Mesothelial cell of epicardium (in vitro differentiated cells): ENCODE measurements at places on chromosomes 16 and 17.

DNA sequence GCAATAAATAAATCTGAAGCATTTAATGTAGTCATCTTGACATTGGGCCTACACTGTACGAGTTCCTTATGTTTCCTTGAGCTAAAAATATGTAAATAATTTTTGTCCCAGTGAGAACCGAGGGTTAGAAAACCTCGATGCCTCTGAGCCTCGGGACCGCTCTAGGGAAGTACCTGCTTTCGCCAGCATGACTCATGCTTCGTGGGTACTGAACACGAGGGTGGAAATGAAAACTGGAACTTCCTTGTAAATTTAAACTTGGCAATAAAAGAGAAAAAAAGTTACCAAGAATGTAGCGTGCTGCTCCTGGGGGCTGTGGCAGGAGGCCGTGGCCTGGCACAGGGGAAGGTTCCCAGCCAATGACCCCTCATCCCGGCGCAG is 74.1 kb downstream of the SOCS1 start:
- DNase-seq, result no peak

GRCh38 chr17:1153795-1154546 is 25.8 kb downstream of the ABR start:
- DNase-seq, result no peak

- DNase-seq, result no peak
Measured at GRCh38 chr16:35744084-35744483, 2284.7 kb downstream of the TP53TG3F start.

GRCh38 chr16:183005-183404 is 2.7 kb downstream of the HBQ1 start:
- no peak for DNase-seq

DNA sequence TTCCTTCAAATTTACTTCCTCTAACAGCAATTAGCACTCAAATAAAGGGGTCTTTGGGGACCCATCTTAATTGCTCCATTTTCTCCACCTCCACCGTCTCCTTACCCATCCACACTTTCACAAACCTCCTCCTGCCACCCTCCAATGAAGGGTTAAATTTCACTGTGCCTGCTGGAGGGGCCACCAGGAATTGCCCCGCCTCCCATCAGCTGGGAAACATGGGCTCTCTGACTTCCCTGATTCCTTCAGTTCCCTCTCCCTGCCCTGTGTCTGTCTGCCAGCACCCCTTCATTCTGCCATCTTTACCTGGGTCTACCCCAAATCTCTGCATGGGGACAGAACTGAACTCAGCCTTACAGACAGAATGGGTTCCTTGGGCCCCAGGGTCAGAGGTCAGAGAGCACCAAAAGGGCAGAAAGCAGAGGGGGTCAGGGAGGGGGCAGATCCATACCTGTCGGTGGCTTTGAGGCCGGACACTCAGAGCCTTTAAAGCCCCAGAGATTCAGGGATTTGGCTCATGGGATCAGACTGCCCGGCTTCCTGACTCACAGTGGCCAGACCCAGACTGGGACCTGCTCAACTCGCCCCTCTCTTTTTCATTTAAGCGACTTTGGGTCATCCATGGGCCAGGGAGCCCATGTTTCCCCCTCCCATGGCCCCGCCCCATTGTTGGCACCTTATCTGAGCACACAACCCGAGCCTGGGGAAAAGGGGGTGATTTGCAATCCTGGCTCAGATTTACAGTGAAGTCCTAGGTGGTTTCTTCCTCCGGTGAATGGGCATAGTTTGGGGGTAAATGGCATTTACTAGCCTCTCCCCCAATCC is 17.6 kb upstream of the SP2 start:
- no peak for DNase-seq

GRCh38 chr16:68230956-68231355 is 5.0 kb downstream of the ESRP2 start:
- no peak for DNase-seq

GRCh38 chr17:3827124-3827773 is 18.8 kb downstream of the NCBP3 start:
- no peak for DNase-seq

- no peak for DNase-seq
Measured at GRCh38 chr17:76816590-76817135, 51.5 kb upstream of the MGAT5B start.

GRCh38 chr17:64662774-64663367 is 764 bp upstream of the SMURF2 start:
- DNase-seq, result no peak

DNA sequence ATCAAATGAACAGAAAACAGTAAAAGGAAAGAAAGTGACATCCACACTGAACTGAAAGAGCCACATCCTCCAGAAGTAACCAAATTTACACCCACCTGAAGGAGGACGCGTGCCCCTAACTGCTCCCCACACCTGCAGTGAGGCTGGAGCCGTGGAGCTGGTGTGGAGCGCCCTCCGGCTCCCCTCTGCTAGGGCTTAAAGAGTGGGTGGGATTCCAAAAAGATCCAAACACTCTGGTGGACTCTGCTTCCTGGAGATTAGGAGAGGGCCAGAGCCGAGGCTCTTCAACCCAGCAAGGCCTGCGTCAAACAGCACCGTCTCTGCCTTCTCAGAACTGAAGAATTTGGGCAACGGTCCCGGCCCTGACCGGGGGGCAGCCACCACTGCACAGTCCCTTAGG is 15.2 kb downstream of the CCDC40 start:
- no peak for DNase-seq

GRCh38 chr16:24164416-24164815 is 91.7 kb upstream of the CACNG3 start:
- no peak for DNase-seq

GRCh38 chr16:57949013-57949412 is 21.9 kb downstream of the CNGB1 start:
- no peak for DNase-seq

DNA sequence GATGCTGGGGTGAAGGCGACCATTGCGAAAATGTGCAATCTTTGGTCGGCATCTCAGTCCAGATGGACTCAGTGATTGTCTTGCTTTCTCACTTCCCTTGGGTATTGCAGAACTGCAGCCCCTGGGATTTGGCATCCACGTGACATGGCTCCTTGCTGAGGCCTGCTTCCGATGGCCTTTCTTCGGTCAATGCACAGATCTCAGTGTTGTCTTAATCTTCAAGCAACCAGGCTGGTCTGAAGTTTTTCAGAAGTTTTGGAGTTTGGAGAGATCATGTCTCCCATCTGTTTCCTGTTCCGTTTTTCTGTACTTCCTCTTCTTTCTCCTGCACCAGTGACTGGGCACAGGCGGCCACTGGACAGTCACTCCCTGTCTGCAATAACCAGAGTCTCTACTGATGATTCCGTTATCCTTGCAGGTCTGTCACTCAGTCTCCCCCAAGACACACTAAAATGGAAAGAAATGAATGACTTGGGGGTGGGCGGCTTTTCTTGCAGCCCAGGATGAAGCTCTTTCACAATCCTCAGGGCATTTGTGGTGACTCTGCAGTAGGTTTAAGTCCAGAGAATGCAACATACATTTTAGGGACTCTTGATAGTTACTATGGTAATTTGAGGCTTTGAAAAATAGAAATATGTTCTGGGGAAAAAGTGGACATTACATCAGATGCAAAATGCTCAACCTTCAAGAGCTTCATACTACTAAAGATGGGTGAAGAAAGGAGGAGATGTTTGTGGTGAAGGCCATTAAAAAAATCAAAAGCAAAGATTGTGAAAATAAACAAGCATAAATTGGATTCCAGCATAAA is 106.3 kb upstream of the ZFHX3 start:
- DNase-seq, result no peak

- no peak for DNase-seq
Measured at GRCh38 chr16:87190288-87191230, 126.6 kb downstream of the C16orf95 start.

GRCh38 chr16:10965440-10966061 is 21.2 kb downstream of the CLEC16A start:
- DNase-seq, result no peak

GRCh38 chr16:86515777-86516622 is 5.7 kb downstream of the FOXF1 start:
- DNase-seq, result no peak

DNA sequence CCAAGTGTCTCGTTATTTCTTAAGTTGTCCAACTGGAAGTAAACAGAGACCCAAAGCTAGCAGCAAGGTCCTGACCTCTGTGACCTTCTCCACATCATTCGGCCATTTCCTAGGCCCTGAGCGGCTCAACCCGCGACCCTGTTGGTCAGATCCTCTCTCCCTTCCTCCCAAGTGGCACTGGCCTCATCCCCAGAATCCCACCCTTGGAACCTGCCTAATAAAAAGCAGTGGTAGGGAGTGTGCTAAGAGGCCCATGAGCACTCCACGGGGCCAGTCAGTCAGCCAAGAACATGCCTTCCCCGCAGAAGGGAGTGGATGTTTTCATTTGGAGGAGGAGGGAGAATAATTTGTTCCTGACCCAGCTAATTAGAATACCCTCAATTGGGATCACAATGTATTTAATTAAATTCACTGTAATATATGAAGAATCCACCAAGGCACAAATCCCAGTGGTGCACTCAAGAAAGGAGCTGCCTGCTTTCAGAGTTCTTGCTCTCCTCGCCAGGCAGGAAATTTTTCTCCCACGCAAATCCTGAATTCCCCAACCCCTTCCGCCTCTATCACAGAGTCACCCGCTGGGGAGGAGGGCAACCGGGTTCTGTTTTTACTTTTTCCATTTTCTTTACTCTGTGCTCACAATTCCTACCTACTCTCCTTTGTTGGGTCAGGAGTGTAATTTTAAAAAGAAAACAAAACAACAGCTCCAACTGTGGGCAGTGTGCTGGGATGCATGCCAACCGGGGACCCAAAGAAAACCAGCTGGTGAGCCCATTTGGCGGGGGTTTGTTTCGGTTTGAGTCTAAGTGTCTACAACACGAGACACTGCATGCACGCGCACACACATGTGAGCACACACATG is 153.4 kb downstream of the ZFHX3 start:
- no peak for DNase-seq

DNA sequence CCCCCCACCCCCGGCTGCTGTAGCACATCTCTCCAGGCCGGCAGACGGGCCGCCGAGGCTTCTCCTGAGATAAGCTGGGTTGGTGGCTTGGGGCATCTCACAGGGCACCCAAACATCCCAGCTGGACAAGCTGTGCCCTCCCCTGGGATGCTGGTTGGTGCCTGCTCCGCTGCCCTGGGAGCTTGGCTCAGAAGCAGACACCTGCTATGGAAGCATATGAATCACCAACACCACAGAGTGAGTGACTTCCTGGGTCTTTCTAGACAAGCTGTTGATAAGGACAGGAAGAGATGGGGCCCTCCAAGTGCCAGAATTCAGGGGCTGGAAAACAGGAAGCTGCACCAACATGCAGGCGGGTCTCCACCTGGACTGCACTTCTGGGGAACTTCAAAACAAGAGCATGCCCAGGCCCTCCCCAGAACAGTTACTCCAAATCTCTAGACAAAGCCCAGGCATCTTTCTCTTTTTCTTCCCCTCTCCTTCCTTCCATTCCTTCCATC is 13.7 kb downstream of the C16orf95 start:
- DNase-seq, result no peak
